ENCODE measurements at places on chromosomes 3 and 15.

GRCh38 chr15:36785396-36785795 is 206.0 kb downstream of the CDIN1 start:
- DNase-seq = no peak

GRCh38 chr3:110567029-110567428 is 504.6 kb upstream of the NECTIN3 start:
- no peak for DNase-seq

DNA sequence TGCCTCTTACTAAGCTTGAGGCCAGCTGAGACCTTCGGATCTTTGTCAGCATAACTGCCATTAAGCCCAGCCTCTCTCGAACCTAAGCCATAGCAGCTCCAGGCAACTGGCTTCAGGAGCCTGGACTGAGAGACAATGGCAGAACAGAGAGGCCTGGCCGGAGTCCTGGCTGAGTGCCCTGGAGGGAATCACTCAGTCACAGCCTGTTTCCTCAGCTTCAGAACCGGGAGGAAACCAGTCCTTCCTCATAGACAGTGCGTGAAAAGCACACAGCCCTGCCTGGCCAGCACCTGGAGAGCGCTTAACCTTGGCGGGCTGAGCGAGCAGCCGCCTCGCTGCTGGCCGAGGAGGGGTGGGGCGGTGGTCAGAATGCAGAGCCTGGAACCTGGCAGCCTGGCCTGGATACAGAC is 21.6 kb downstream of the RNU5B-1 start:
- no peak for DNase-seq

DNA sequence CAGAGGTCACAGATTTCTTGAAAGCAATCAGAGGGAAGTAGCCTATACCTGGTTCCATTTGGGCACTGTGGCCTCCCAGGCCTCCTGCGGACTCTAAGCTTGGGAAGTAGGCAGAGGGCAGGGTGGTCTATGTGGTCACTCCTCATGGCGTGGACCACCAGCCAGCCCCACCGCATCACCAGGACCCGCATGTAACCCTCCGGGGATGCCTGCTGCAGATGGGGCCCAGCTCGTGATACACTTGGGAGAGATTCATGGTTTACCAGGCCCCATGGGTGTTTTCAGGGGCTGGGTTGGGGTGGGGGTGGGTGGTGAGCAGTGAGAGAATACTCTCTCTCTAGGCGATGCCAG is 123.7 kb downstream of the ASB7 start:
- DNase-seq = no peak

DNA sequence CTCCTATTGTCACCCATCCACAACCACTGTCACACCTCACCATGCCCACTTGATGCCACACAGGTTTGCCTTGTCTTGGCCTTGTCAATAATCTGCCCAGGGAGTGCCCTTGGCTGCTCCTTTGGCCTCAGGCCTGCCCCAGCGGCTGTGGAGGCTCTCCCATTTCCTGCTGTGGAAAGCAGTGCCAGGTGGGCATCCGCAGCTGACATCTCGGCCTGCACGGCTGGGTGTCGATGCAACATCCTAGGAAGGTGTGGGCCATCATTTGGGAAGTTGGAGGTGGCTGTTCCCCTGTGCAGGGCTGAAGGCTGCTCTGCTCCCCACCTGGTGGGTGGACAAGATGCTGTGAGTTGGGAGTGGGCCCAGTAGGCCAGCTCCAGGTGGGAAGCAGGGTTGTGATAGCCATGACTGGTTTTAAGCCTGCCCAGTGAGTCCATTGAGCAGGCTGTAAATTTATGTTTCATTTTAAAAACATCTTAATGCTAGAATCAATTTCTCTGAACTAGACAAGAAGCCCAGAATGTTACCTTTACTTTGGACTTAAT is 12.5 kb downstream of the DNAH1 start:
- no peak for DNase-seq

- no peak for DNase-seq
These were observed 66.4 kb upstream of the CFAP20DC start for GRCh38 chr3:59116233-59116537.

DNA sequence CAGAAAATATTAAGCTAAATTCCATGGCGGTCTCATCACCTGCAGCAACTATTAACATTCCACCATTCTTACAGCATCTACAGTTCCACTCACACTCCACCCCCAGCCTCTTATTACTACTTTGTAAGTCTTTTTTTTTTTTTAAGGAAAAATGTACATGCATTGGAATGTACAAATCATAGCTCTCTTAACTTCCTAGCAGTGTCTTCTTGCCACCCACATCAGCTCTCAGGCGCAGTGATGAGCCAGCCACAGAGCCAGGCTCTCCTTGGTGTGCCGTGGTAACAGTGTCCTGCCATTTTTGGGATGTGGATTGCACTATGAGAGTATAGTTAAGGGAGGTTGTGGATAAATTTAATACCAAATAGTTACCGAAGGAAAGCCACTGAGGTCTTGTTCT is 17.8 kb downstream of the ABHD17C start:
- no peak for DNase-seq

- no peak for DNase-seq
These were observed 73.5 kb downstream of the PEAK1 start for GRCh38 chr15:77346245-77347036.

GRCh38 chr3:169405076-169405475 is 258.4 kb downstream of the MECOM start:
- no peak for DNase-seq

Measured in germinal center (tissue), 1 donor.